ENCODE measurements at places on chromosomes 1 and 21. TPM values are rescaled to one million over a fixed set of nuclear protein-coding genes. Genes with fewer than 3 reads are reported as not detected.

DNA sequence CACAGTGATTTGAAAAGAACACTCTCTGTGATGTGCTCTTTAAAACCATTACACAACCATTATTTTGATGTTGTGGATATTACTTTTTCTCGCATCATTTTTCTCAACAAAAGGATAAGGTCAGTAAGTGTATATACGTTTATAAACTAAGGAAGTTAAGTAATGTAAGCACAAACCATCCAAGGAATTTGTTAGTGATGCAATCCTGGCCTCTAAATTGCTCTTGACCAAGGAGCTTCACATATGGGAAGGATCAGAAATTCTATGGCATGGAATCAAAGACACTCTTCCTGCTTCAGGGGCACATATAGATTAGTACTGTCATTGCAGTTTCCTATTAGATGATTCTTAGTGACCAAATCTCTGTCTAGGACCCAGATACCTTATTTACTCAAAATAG is 3.6 kb upstream of the PPP2R5A start:
- DNase-seq = no peak

GRCh38 chr1:54866801-54867716 is 19.9 kb downstream of the DHCR24 start:
- DNase-seq = no peak

Gene ZNF593OS
- not detected for total RNA-seq

- no peak for DNase-seq
Measured at GRCh38 chr21:32046191-32046590, 173.4 kb downstream of the HUNK start.

DNA sequence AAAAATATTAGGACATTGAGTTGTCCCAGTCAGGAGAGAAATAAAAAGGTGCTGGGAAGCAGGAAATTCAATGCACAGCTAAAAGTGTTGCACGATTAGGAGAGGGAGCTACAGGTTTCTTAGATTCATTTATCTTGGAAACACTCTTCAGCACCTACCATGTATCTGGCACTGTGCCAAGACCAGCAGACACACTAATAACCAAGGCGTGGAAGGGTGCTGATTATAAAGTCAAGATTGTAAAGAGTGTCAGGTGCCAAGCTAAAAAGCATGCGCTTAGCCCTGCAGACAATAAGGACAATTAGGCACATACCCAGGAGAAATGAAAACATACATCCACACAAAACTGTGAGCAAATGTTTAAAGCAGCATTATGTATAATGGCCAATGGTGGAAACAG is 129.9 kb downstream of the DSCAM start:
- no peak for DNase-seq

- no peak for DNase-seq
Measured at GRCh38 chr1:199009447-199009846, 370.6 kb downstream of the PTPRC start.

GRCh38 chr1:118898712-118899111 is 89.4 kb downstream of the TBX15 start:
- no peak for DNase-seq

DNA sequence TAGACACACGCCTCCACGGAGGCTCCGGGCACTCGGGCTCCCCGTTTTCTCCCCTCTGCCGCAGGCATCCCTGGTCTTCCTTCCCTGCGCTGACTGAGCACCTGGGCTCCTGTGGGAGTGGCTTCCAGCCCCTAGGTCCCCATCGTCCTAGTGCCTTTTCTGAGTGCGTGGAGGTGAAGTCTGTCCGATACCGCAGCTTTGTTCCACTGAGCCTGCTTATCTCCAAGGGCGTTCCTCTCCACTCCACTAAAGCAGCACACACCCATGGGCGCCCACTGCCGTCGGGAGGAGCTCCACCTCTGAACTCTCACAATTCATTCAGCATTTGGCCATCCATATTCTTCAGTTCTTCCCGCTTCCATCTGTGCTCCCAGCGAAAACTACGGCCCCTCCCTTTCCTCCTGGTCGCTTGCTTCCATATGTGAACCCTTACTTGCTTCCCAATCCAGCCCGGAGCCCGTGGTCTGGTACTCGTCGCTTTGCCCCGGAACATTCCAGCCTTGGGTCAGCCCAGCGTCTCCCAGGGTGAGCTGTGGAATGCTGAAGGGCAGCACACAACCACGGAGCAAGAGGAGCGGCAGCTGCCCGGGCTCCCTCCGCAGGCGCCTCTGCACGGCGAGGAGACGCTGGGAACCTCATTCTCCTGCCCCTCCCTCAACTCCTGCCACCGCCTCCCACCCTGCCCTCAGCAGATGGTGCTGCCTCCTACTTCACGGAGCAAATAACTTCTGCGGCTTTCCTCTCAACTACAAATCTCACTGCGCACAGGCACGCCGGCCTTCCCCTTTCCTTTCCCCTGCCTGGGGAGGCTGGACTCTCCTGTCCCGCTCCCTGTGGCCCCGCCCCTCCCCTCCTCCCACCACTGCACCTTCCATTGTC is 27.5 kb downstream of the ATP8B2 start:
- DNase-seq = no peak

Gene NTNG1
- total RNA-seq = 42.3 TPM

DNA sequence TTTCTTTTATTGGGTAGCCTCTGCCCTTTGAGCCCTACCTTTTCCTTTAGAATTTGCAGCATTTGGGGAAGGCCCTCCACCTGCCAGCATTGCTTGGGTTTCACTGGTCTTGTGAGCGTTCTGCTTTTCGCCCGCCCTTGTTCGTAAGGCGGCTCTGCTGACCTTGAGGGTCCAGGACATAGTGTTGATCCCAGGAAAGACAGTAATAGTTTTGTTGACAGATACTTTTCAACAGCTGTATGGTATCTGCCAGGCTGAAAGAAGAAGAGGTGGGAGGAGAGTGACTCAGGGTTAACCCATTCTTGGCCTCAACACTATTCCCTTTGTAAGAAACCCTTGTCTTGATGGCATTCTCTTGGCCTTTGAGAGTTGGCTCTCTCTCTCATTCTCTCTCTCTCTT is 113.4 kb upstream of the SPAG17 start:
- DNase-seq = no peak

DNA sequence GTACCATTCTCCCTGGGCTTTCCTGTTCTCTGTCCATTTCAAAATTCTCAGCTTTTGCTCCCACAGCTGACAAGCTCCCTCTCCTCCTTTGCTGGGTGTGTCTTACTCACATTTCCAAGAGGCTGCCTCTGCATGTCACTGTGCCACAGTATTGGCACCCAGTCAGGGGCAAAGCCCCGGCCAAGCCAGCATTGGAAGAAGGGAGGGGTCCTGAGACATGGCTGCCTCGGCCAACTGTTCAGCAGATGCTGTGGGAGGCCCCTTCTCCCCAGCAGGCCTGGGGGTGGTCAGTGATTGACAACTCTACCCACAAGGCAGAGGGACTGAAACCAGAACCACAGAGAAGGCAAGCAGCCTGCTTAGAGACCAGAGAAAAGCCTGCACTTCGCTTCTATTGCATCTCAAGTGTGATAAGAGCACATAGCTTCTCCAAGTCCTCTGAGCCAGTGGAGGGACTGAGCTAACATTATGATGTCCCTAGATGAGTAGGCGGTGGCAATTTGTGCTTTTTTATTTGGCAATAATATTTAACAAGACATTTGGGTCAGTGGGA is 294.1 kb downstream of the SIPA1L2 start:
- DNase-seq = no peak

DNA sequence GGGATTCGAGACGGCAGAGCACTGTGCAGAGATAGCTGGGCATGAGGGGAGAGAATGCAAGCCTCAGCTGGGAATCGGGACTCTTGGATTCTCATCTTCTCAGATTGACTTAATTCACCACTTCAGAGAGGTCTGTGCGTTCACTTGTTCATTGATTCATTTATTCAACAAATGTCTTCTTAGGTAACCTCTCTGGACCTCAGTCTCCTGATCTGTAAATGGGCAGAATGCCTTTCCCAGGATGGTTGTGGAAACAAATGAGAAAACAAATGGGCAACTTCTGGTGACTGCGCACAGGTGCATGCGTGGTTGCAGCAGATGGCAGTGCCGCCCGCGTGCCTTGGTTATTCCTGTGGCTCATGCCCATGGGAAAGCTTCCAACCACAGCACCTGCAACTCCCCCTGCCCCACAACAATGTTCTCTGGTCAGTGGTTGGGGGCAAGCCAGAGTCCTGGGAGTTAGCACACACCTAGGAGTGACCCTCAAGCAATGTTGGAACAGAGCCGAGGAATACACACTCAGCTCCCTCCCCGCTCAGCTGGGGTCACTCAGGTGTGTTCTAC is 110.1 kb upstream of the RUNX3 start:
- DNase-seq = no peak

DNA sequence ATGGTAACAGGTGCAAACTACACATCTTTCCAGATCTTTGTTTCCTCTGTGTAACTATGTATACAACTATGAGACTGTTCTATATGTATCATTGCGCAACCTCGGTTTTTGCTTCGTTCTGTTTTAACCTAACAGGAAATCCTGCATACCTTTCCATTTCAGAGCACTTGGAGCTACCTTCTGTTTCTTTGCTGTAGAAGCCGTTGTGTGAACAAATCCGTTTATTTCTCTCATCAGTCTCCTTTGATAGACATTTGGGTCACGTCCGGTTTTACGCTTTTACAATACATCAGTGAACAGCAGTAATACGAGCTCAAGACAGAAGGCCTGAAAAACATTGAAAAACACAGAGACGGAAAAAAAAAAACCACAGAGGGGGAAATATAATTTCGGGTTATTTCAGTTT is 10.5 kb downstream of the ATP5IF1 start:
- DNase-seq = no peak

- no peak for DNase-seq
Measured at GRCh38 chr1:198212675-198213074, 55.9 kb downstream of the NEK7 start.

Gene CDK11B
- total RNA-seq = 13.5 TPM

DNA sequence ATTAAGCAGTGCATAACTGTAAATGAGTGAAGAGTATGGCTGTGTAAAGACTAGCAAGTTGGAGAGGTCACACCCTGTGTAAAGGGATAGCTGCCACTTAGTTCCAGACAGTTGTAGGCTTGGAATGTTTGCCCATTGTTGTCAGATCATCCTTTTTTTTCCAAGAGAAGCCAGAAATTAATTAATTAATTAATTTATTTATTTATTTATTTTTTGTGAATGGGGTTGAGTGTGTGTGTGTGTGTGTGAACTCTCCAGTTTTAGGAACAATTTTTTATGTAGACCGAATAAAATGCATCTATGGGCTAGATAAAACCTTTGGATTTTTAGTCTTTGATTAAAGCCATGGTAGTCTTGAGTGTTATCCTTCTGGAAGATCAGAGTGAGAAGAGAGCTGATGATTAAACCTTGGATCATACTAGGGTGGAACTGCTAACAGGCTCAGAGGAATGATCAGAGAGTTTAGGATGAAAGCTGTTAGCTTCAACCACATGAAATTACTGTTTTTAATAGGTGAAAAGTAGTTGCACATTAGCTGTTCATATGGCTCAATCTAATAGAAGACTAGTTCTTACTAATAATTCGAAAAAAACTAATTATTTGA is 58.4 kb downstream of the OSBPL9 start:
- DNase-seq = no peak

- DNase-seq = no peak
Measured at GRCh38 chr1:161307892-161308638, 1.7 kb downstream of the MPZ start.

Gene CDCA8
- total RNA-seq = 12.0 TPM

DNA sequence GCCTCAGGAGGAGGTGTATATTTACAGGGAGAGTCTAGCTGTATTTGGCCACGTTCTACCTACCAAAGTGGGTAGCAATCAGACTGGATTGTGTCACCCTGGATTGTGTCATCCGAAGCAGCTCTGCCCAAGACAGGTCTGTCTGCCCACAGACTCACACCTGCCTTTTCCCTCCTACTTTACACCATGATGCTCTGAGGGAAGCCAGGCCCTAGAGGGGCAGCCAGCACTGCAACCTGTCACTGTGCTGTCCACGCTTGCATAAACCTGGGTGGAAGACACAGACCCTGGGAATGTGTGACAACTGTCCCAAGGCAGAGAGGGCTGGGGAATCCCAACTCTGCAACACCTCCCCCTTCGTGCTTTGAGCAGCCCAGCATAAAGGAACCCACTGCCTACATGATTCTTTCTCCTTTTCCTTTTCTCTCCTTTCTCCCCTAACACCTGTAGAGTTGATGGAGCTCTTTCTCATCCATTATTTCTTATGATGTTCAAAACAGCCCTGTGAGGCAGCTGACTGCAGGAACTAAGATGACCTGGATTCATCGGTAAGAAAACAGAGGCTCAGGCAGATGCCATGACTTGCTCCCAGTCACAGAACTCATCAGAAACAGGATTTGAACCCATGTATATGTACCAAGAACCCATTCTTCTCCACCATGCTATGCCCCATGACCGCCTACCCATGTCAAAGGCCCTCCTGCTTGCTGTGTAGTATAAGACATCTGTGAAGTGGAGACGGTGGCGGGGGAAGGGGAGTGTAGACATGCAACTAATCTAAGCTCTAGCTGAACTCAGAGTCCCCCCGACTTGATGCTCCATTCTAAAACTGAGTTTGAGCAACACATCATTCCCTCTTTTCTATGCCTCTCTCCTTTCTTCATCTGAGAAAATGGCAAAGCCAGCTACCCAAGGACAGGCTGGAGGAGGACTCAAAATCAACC is 55.9 kb downstream of the ITPKB start:
- DNase-seq = no peak

GRCh38 chr1:5119366-5120234 is 465.2 kb downstream of the AJAP1 start:
- DNase-seq = no peak

GRCh38 chr1:117673405-117673804 is 67.6 kb downstream of the TENT5C start:
- no peak for DNase-seq

DNA sequence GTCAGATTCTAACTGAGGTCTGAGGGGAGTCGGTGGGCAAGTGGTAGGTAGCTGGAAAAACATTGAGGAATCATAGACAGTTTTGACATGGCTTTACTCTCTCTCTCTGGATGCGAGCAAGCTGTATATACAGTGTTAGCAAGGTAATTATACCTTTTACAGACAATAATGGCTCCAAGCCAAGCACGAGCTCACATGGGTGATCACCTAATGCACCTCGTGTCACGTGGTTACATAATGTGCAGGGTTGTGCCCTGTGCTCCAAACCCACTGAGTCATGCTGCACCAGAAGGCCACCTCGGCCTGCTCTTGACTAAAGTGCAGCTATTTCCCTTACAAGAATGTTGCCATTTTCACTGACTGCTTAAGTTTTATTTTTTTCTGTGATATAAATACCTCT is 7.6 kb upstream of the CLCA2 start:
- no peak for DNase-seq

DNA sequence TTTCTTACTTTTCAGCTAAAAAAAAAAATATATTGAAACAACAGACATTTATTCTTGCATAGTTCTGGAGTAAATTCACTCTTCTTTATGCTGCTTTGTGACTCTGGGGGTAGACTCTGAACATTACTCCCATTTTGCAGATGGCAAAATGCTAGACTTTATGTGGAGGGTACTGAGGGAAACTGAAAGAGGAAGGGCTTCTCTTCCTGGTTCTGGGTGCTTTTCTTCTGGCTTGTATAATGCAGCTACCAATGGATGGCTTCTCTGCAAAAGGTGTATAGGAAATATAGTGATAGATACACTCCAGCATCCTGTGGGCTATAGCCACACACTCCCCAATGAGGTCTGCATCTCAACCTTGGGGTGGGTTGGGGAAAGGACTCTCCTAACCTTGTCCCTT is 19.7 kb upstream of the ZBTB40 start:
- no peak for DNase-seq

Gene ERVH48-1
- total RNA-seq = not detected

Gene HPDL
- 0.24 TPM for total RNA-seq

Gene RHOU
- 1.2 TPM for total RNA-seq

Measured in glomerular endothelial cell (primary cell).